ENCODE measurements at places on chromosomes 7 and 10. TPM values are rescaled to one million over a fixed set of nuclear protein-coding genes. Genes with fewer than 3 reads are reported as not detected.
A peak's percentile ranks its signal among the peaks of the same experiment; 100 is the strongest.

MYOF gene
- total RNA-seq: 79.8 TPM

SPDYE6 gene
- total RNA-seq: not detected

DNA sequence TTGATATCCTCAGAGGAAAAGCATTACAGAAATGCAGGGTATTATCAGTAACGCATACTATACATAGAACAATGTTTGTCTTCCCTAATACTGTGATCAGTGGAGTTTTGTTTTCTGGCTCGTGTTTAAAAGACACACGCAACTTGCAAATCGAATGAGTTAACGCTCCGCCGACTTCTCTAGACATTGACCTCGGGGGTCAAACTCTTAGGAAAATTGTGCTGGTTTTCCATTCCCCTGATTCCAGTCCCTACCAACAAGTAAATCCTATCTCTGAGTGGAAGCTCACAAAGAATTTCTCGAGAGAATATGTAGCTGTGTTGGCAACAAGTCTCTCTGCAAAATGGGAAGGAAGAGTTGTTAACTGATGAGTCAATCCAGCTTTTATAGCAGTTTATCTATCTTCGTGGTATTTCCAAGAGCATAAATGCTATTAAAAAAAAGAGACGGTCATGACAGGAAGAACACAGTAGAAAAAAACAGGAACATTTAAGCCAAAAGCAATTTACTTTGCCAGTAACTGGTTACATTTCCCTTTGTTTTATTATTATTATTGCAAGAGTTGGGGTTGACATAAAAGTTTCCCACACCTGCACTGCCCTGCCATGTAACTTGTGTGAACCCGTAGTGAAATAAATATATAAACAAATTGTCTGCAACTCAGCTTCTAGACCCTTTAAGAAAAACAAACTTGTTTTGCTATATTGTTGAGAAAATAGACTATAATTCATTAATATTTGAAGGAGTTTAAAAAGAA lies 144.4 kb downstream of the ARID5B start:
- peaks cover 70% of the 10 kb centered on the region for H3K4me1 ChIP-seq
- DNase-seq: no peak
- H3K36me3 ChIP-seq: peaks cover 9% of the 10 kb centered on the region
- H3K27me3 ChIP-seq: no peaks in the 10 kb centered on the region

- H3K4me3 ChIP-seq: no peak overlapping the region
- no peak overlapping the region for H3K27ac ChIP-seq
- H3K36me3 ChIP-seq: no peaks in the 10 kb centered on the region
- peaks cover 36% of the 10 kb centered on the region for H3K27me3 ChIP-seq
- no peak for DNase-seq
These were observed 73.1 kb downstream of the ADCYAP1R1 start for GRCh38 chr7:31125171-31125570.

DNA sequence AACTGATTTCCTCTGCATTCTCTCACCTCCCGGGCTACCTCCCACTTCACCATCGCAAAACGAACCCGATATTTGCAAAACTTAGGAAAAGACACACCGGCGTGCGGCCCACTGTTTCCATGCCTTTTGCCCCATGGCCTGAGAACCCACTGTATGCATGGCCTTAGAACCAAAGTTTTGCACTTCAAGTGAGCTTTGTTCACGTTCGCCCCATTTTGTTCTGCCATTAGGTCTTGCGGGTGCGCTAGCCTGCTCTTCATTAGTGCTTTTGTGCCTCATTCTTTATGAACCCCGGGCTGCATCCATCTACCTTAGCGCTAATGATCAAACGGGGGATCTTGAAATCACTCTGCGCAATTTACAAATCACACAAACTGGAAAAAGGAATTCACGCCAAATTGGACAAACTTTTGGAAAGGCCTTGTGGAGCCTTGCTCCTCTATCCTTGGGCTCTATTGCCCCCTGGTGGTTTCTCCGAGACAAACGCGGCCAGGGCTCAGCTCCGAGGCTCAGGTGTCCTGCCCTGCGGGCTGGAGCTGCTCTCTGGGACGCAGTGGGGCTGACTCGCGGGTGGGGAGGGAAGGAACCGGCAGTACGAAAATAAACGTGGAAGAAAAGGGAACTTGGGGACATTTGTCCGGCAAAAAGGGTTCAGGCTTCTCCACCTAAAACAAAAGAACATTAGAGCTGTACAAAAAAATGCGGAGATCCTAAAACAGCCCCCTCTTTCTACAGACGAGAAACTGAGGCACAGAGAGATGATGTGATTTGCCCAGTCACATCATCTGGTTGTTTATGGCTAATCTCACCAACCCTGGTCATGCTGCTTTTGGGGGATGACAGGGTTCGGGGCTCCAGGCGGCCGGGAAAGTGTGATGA lies 300.4 kb upstream of the NFE2L3 start:
- DNase-seq: peak; percentile 90
- H3K36me3 ChIP-seq: no peaks in the 10 kb centered on the region
- H3K27me3 ChIP-seq: peaks cover 41% of the 10 kb centered on the region
- H3K4me3 ChIP-seq: peak overlapping the region; percentile 88

DNA sequence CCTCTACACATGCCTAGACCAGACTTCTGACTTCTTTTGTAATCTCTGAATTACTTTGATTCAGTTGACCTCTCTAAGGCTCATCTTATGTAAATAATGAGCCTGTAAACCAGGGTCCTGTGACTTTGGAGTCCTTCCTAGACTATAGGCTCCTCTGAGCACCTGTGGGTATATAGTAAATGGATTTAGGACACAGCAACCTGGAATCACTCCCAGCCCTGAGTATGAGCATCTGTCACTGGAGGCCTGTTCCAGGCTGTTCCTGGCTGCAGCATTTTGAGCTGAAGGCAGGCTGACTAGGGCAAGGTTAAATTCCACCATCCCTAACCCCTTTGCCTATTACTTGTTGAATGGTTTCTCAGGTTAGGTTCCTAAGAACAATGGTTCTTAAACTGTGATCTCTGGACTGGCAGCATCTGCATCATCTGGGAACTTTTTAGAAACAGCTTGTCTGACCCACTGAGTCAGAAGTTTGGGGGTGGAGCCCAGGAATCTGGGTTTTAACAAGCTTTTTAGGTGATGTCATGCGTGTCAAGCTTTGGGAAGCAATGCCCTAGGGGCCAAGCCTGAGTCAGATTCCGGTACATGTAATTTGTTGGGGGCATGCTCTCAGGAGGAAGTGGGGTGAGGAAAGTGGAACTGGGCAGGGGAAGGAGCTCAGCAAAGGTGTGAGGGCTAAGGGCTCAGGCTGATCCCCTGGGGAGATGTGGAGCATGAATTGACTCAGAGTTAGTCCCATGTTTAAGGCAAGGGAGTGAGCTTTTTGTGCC lies 28.2 kb downstream of the MINDY4 start:
- no peak for DNase-seq
- H3K36me3 ChIP-seq: peaks cover 5% of the 10 kb centered on the region
- H3K4me1 ChIP-seq: peaks cover 31% of the 10 kb centered on the region
- H3K27ac ChIP-seq: no peak overlapping the region
- no peak overlapping the region for H3K4me3 ChIP-seq

- DNase-seq: no peak
- H3K27ac ChIP-seq: peak overlapping the region; percentile 89
- no peaks in the 10 kb centered on the region for H3K27me3 ChIP-seq
- no peak overlapping the region for H3K4me3 ChIP-seq
These were observed 19.6 kb downstream of the AKR1C1 start for GRCh38 chr10:4982764-4983226.
